Smooth muscle cell of the pulmonary artery (primary cell): ENCODE measurements at places on chromosomes 5 and 9. TPM values are rescaled to one million over a fixed set of nuclear protein-coding genes. Genes with fewer than 3 reads are reported as not detected.

Gene TXNDC8
- total RNA-seq: not detected in 2 replicates

Gene PCDHA11
- total RNA-seq: 0.23 and 0.33 TPM in 2 replicates

Gene WHRN
- total RNA-seq: 1.6 and 3.0 TPM in 2 replicates

Gene DNAI1
- 0.03 TPM in 1 of 2 replicates, not detected in the other for total RNA-seq

Gene TTC23L
- total RNA-seq: not detected in 2 replicates

Gene PCDHB15
- 0.59 and 0.91 TPM in 2 replicates for total RNA-seq

Gene SLC25A2
- 0.13 and 0.26 TPM in 2 replicates for total RNA-seq
